Endothelial cell (in vitro differentiated cells): ENCODE measurements at places on chromosomes 16 and 17. TPM values are rescaled to one million over a fixed set of nuclear protein-coding genes. Genes with fewer than 3 reads are reported as not detected.
A peak's percentile ranks its signal among the peaks of the same experiment; 100 is the strongest.

DNA sequence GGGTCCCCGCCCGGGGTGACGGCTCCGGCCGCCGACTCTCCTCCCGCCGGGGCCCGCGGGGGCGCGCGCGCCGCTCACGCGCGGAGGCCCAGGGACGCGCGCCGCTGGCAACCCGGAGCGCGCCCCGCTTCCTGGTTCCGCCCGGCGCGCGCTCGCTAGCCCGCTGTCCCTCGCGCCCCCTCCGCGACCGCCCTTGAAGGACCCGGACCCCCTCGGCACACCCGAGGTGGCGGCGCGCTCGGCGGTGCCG lies at the start of gene STAT5B:
STAT5B (minus strand) TSS at position 33 of the 250 bp plus-strand sequence. CDS start 44,264 bp downstream, outside the sequence.
- peaks cover 7% of the 10 kb centered on the region for H3K27me3 ChIP-seq
- H3K27ac ChIP-seq: peak within 1 kb of the TSS; percentile 89
- H3K4me3 ChIP-seq: peak within 1 kb of the TSS; percentile 99
- H3K4me1 ChIP-seq: peaks cover 41% of the 10 kb centered on the region

The TLCD3B gene
- 1.4 TPM for total RNA-seq

GRCh38 chr16:53097190-53097589 lies 42.4 kb downstream of the CHD9 start:
- peak overlapping the region; percentile 75 for H3K4me3 ChIP-seq
- DNase-seq: no peak
- H3K27me3 ChIP-seq: peaks cover 10% of the 10 kb centered on the region
- H3K4me1 ChIP-seq: peaks cover 47% of the 10 kb centered on the region
- peak overlapping the region; percentile 74 for H3K27ac ChIP-seq
- peaks cover 9% of the 10 kb centered on the region for H3K36me3 ChIP-seq

The MT1F gene
- total RNA-seq: not detected

DNA sequence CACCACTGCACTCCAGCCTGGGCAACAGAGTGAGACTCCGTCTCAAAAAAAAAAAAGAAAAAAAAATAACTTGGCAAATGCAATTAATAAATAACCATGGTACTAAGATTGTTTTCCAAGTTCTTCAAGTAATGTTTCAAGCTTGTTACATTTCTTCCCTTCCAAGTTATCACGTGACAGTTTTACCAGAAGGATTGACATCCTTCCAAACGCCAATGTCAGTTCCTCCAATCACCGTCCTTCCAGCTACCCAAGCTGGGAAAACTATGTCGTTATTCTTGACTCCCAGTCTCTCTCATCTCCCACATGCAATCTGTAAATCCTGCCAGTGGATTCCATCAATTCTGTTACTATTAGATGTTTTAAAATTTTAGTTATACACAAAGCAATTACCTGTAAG lies 3.9 kb upstream of the PHAF1 start:
- H3K36me3 ChIP-seq: peaks cover 14% of the 10 kb centered on the region
- H3K4me1 ChIP-seq: peaks cover 11% of the 10 kb centered on the region
- DNase-seq: no peak
- no peak overlapping the region for H3K4me3 ChIP-seq

The NOTUM gene
- not detected for total RNA-seq
